ENCODE measurements at places on chromosomes 3 and 15. TPM values are rescaled to one million over a fixed set of nuclear protein-coding genes. Genes with fewer than 3 reads are reported as not detected.
A peak's percentile ranks its signal among the peaks of the same experiment; 100 is the strongest.

Gene FGD5
- polyA plus RNA-seq = 6.7 TPM

Gene FEZF2
- not detected for polyA plus RNA-seq

Gene CIP2A
- polyA plus RNA-seq = 3.2 TPM

Gene SCN5A
- polyA plus RNA-seq = 0.06 TPM

Gene LDHAL6B
- polyA plus RNA-seq = not detected

- H3K27me3 ChIP-seq = no peaks in the 10 kb centered on the region
- no peak overlapping the region for H3K27ac ChIP-seq
- no peak overlapping the region for H3K4me3 ChIP-seq
- peaks cover 91% of the 10 kb centered on the region for H3K4me1 ChIP-seq
Measured at GRCh38 chr3:45612918-45613602, 18.5 kb downstream of the LIMD1 start.

GRCh38 chr3:45491344-45491743, 103.0 kb downstream of the LARS2 start:
- no peak for DNase-seq
- peaks cover 40% of the 10 kb centered on the region for H3K36me3 ChIP-seq
- H3K27ac ChIP-seq = no peak overlapping the region
- no peaks in the 10 kb centered on the region for H3K4me1 ChIP-seq

DNA sequence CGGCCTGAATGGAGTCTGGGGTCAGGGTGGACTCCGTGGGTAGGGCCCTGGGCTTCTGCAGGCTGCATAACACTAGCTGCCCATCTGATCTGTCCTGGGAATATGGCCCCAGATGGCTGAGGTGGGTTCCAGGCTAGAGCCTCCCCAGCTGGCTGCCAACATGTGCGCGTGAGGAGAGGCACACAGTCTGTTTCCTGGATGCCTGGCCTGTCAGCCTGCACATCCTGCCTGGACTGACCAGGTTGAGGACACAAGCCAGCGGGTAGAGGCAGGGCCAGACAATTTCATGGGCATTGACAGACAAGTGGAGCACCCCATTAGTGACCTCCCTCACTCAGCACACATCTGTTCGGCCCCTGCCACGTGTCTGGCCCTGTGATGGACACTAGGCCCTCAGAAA, 29.8 kb upstream of the RPL29 start:
- H3K27ac ChIP-seq = no peak overlapping the region
- H3K4me3 ChIP-seq = no peak overlapping the region
- H3K27me3 ChIP-seq = no peaks in the 10 kb centered on the region
- peaks cover 21% of the 10 kb centered on the region for H3K4me1 ChIP-seq
- no peaks in the 10 kb centered on the region for H3K36me3 ChIP-seq

DNA sequence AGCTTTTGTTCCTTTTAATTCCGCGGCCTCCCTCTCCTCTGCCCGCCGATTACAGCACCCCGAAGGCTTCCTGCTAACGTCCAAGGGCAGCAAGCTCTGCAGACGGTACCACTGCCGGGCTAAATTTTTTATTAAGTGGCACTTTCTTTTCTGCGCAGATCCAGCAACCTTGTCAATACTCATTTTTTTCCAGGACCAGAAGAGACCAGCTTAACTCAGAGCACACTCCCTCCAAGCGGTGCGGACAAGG, 542 bp upstream of the MEIS2 start:
- H3K4me1 ChIP-seq = peaks cover 20% of the 10 kb centered on the region
- peak overlapping the region; percentile 88 for H3K27ac ChIP-seq
- peak overlapping the region; percentile 70 for H3K4me3 ChIP-seq
- no peaks in the 10 kb centered on the region for H3K36me3 ChIP-seq
- no peak for DNase-seq
- peaks cover 100% of the 10 kb centered on the region for H3K27me3 ChIP-seq

GRCh38 chr3:9301091-9301490, 51.6 kb upstream of the SRGAP3 start:
- H3K36me3 ChIP-seq = no peaks in the 10 kb centered on the region
- H3K27me3 ChIP-seq = peaks cover 8% of the 10 kb centered on the region
- H3K4me1 ChIP-seq = no peaks in the 10 kb centered on the region
- no peak for DNase-seq
- H3K27ac ChIP-seq = no peak overlapping the region

GRCh38 chr3:159418571-159419526, 569.8 kb upstream of the IL12A start:
- H3K4me3 ChIP-seq = no peak overlapping the region
- no peaks in the 10 kb centered on the region for H3K36me3 ChIP-seq
- H3K27ac ChIP-seq = no peak overlapping the region
- H3K27me3 ChIP-seq = no peaks in the 10 kb centered on the region
- no peak for DNase-seq

DNA sequence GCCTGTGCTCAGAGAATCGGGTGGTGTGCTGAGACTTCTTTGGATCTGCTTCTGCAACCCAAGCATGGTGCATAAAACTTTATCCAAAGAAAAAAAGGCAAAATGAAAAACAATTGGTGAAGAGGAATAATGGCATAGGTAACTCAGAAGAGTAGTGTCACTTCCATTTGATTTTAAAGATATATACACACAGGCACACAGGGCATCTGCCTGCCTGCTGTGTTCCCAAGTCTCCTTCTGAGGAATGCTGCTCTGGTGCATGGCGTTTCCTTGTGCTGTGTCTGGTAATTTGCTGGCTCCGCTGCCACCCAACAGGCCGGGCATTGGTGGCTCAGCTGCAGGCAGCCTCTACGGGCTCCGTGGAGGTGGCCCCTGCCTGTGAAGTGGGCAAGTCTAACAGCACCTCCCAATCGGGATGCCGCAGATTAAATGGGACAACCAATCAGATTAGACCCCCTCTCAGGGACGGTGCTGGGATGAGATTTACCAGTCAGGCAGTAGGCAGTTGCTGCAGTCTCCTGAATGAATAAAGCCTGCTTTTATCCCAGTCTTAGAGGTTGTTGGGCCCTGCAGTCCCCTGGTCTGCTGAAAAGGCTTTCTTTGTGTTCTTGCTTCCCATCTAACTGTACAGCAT, 253.7 kb upstream of the RASGRP1 start:
- no peaks in the 10 kb centered on the region for H3K27me3 ChIP-seq
- peaks cover 11% of the 10 kb centered on the region for H3K4me1 ChIP-seq
- H3K36me3 ChIP-seq = no peaks in the 10 kb centered on the region
- no peak overlapping the region for H3K4me3 ChIP-seq
- DNase-seq = no peak
- no peak overlapping the region for H3K27ac ChIP-seq

- H3K27ac ChIP-seq = no peak overlapping the region
- no peak for DNase-seq
- H3K4me3 ChIP-seq = no peak overlapping the region
- no peaks in the 10 kb centered on the region for H3K27me3 ChIP-seq
Measured at GRCh38 chr15:57205027-57205855, 171.1 kb upstream of the CGNL1 start.

DNA sequence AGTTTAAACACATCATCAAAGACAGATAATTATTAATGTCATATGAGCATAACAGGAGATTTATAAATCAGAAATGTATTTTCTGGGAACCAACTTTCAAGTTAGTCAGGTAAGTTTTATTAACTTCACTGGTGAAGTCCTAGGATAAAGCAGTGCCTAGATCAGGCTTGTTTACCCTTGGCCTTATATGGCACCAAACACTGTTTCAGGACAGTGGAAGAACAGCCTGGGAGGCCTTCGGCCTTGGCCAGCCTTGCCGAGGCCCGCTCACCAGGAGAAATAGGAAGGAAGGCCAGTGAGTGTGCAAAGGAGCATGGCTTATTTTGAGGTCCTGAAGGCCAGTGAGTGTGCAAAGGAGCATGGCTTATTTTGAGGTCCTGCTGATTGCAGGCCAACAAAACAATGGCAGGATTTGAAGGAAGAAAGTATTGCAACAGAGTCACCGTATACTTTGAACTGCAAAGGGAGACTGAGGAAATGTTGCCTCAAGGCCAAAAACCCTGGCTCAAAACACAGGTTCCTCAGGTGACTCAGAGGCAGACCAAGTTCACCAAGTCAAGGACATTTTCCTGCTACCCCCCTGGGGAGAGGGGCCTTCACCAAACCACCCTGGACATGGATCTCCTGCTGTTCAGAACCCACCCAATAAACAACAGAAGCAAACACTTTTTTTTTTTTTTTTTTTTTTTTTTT, 174.3 kb downstream of the TP63 start:
- H3K4me3 ChIP-seq = no peak overlapping the region
- H3K36me3 ChIP-seq = no peaks in the 10 kb centered on the region
- no peaks in the 10 kb centered on the region for H3K4me1 ChIP-seq
- no peak overlapping the region for H3K27ac ChIP-seq

- no peak overlapping the region for H3K27ac ChIP-seq
- no peaks in the 10 kb centered on the region for H3K27me3 ChIP-seq
- H3K4me1 ChIP-seq = peaks cover 13% of the 10 kb centered on the region
- H3K4me3 ChIP-seq = no peak overlapping the region
Measured at GRCh38 chr3:113634782-113635474, 61.5 kb downstream of the USF3 start.

GRCh38 chr15:78761020-78761419, 50.2 kb downstream of the ADAMTS7 start:
- DNase-seq = peak; percentile 82
- no peaks in the 10 kb centered on the region for H3K27me3 ChIP-seq
- no peak overlapping the region for H3K4me3 ChIP-seq
- H3K36me3 ChIP-seq = no peaks in the 10 kb centered on the region

GRCh38 chr3:141863491-141863890, 13.0 kb upstream of the ATP1B3 start:
- H3K36me3 ChIP-seq = no peaks in the 10 kb centered on the region
- H3K4me1 ChIP-seq = no peaks in the 10 kb centered on the region
- no peaks in the 10 kb centered on the region for H3K27me3 ChIP-seq
- H3K27ac ChIP-seq = peak overlapping the region; percentile 61
- DNase-seq = no peak

DNA sequence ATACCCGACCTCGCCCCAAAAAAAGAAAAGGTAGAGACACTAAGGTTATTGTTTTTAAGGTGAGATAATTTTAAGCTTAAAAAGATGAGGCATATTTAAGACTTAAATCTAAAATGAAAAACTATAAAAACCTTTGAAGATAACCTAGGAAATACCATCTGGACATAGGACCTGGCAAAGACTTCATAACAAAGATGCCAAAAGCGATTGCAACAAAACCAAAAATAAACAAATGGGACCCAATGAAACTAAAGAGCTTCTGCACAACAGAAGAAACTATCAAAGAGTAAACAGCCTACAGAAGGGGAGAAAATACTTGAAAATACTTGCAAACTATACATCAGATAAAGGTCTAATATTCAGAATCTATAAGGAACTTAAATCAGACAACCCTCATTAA, 80.9 kb downstream of the TMCC1 start:
- H3K36me3 ChIP-seq = no peaks in the 10 kb centered on the region
- H3K27ac ChIP-seq = no peak overlapping the region
- H3K4me1 ChIP-seq = peaks cover 6% of the 10 kb centered on the region
- H3K27me3 ChIP-seq = no peaks in the 10 kb centered on the region
- H3K4me3 ChIP-seq = no peak overlapping the region

DNA sequence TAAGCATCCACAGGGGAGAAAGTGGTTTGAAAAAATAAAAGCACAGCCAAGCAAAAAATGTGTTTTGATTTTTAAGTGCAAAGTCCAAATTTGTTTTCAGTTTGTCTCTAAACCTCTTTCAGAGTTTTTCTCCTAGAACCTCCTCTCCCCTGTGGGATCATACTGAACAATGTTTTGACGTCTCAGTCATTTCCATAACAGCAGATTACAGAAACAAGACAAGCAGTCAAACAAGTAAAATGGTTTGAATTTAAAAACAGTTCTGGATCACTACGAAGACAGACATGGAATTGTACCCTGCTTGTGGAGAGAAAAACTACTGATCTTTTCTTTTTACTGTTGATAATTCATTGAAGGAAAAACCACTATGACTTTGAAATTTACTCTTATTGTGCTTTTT, 245.7 kb upstream of the CNTN4 start:
- H3K27ac ChIP-seq = no peak overlapping the region
- H3K27me3 ChIP-seq = no peaks in the 10 kb centered on the region
- H3K4me1 ChIP-seq = no peaks in the 10 kb centered on the region
- no peak for DNase-seq
- no peaks in the 10 kb centered on the region for H3K36me3 ChIP-seq
- no peak overlapping the region for H3K4me3 ChIP-seq

GRCh38 chr3:14188041-14188754, 9.6 kb downstream of the LSM3 start:
- H3K27me3 ChIP-seq = no peaks in the 10 kb centered on the region
- H3K27ac ChIP-seq = no peak overlapping the region
- DNase-seq = no peak
- H3K4me1 ChIP-seq = peaks cover 2% of the 10 kb centered on the region
- peaks cover 61% of the 10 kb centered on the region for H3K36me3 ChIP-seq

DNA sequence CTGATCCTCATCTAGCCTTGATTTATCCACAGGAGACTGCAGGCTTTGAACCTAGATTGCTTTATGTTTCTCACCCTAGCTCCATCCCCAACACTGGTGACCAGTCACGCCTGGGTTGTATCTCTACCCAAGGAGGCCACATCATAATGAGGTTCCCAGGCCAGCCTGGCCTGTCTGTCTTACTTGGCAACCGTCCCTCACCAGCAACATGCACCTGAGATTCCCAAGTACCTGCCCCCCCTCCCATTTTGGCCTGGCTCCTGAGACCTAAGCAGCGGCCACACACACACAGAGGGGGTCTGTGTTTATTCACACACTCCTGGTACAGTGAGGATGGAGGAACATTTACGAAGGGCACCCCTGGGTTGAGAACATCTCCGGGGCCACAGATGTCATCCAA, 2.4 kb downstream of the CAMK2N2 start:
- no peak for DNase-seq
- H3K36me3 ChIP-seq = peaks cover 17% of the 10 kb centered on the region
- peaks cover 43% of the 10 kb centered on the region for H3K27me3 ChIP-seq
- H3K4me3 ChIP-seq = no peak overlapping the region
- peaks cover 39% of the 10 kb centered on the region for H3K4me1 ChIP-seq

DNA sequence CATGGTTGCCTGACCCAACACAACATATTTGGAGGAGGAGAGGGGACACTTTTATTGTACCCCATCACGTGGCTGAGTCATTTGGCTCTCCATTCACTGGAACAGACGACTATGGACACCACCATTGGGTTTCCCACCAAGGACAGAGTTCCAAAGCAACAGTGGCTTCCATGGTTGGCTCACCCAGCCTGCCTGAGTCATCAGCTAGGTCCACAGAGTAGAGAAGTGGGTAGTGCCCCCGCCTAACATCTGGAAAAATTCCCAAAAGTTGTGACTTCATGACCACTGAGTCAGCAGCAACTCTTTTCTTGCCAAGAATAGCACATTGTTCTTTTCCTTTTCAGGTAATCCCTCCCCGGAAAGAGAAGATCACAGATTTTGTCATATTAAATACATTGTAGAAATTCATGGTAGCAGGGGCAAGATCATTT, 3.0 kb upstream of the PPP1R2 start:
- H3K27me3 ChIP-seq = no peaks in the 10 kb centered on the region
- H3K4me3 ChIP-seq = no peak overlapping the region
- H3K4me1 ChIP-seq = peaks cover 62% of the 10 kb centered on the region
- no peaks in the 10 kb centered on the region for H3K36me3 ChIP-seq

Measured in spleen (tissue), 13 donors.